ENCODE measurements at places on chromosomes 12 and 14. TPM values are rescaled to one million over a fixed set of nuclear protein-coding genes. Genes with fewer than 3 reads are reported as not detected.

DNA sequence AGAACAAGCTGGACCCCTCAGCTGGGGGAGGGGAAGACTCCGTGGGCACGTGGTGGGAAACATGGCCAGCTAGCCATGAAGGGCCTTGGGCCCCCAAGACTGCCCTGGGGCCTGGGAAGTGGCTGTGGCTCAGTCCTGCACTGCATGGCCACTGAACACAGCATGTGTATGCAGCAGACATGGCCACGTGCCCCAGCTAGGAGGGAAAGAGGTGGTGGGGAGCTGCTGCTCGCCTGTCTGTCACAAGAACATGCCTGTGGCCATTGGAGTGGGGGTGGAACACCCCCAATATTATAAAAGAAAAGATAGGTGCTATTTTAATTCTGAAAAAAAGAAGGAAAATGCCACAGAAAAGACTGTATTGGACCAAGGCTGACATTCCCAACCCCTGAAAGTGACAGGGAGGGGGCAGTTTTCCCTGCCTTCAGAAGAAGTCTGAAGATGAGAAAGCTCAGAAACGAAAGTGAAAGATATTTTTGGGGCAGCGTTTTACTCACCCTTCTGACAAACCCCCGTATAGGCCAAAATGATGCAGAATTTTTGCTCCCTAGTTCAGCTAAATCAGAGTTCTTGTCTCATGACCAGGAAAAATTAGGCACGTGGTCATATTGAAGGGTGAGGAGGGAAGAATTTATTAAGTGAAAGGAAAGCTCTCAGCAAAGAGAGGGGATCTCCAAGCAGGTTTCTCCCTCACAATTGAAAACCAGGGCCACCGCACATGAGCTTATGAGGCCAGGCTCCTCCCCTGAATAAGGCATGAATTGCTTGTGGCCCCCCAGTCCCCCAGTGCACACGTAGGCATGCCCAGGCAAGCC lies 35.2 kb upstream of the PCNX1 start:
- DNase-seq: no peak

The SLC5A8 gene
- not detected for total RNA-seq

DNA sequence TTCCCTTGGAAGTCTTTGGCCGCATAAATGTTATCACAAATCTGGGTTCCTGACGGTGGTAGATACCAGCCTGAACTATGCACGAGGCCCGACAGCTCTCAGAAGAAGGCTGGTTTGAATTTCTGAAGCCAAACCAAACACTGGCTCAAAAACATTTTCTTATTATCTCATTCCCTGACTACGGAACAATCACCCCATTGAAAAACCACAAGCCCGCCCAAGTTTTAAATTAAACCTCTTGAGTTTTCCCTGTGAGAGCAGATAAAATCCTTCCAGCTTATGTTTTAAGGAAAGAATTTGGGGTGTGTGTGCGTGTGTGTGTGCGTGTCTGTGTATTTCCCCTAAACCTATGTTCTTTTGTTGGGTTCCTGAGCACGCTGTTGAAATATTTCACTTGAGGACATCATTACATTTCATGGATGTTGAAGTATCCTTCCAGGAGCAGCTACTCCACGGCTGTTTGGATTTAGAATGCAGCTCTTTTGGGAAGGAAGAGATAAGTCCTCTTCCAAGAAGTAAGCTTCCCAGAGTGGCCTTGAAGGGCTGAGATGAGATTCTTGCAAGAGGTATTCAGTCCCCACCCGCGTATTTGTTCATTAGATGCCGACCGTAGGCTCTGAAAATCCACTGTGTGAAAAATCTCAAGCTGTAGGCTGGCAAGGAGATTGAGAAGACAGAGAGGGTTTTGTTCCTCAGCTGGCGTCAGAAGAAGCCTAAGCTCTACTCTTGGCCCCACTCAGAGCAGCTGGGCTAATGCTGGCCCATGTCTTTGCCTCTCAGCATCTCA lies 131.0 kb upstream of the NCOR2 start:
- no peak for DNase-seq

GRCh38 chr14:69624136-69624535 lies 12.7 kb downstream of the SUSD6 start:
- no peak for DNase-seq

The KRT80 gene
- total RNA-seq: not detected
